ENCODE measurements at places on chromosomes 1 and 21. TPM values are rescaled to one million over a fixed set of nuclear protein-coding genes. Genes with fewer than 3 reads are reported as not detected.

Gene RPAP2
- 9.0 TPM for total RNA-seq

Gene CELSR2
- 1.5 TPM for total RNA-seq

Gene LIPI
- total RNA-seq = not detected

Gene FCRL4
- total RNA-seq = not detected

Gene ACADM
- total RNA-seq = 33.4 TPM

Gene XCL1
- not detected for total RNA-seq

Gene CDC42SE1
- total RNA-seq = 54.8 TPM

Gene RNU1-1
- total RNA-seq = 565 TPM

Gene AKR7A3
- total RNA-seq = 0.50 TPM

Gene AMY1B
- total RNA-seq = not detected

Gene LCE3D
- total RNA-seq = not detected

Gene DCST1
- not detected for total RNA-seq

Gene ZNF593OS
- total RNA-seq = 0.19 TPM

Gene RIMKLA
- not detected for total RNA-seq

Gene EPHX1
- 16.6 TPM for total RNA-seq

Gene C1orf226
- under 0.01 TPM for total RNA-seq

Gene S100A7
- total RNA-seq = not detected

Gene FMN2
- total RNA-seq = 8.3 TPM

Gene C1orf105
- total RNA-seq = not detected

Gene AKT3
- 43.2 TPM for total RNA-seq
